ENCODE measurements at places on chromosomes 13 and 19.

- DNase-seq = no peak
Observed at GRCh38 chr19:13401388-13401787, 104.9 kb downstream of the CACNA1A start.

DNA sequence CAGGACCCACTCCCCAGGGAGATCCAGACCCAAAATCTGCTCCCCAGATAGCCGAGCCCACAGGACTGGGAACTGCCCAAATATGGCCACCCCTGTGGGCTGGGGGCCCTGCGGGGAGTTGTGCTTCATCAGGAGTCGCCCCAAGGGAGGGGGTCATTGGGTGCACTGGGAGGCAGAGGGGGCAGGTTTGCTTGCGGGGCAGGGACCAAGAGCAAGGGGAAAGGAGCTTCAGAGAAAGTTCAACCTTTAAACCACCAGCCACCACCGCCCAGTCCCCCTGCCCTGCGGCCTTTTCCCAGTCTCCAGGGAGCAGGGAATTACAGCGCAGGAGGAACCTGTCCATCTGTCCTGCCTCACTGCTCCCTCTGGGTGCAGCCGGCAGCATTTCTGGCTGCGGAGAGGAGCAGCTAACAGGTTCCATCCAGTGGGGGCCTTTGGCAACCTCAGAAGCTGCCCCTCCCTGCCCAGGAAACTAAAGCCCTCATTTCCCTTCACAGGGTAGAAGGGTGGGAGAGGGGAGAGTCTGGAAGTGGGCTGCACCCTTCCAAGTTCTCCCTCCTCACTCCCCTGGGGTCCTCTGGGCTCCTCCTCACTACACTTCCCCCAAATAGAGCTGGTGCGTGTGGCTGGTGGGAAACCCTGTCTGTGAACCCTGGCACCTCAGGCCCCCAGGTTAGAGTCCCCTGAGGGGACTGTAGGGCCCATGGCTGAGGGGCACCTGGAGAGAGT lies 13.8 kb upstream of the ASF1B start:
- no peak for DNase-seq

GRCh38 chr19:16036397-16036925 lies 39.8 kb upstream of the TPM4 start:
- no peak for DNase-seq

- no peak for DNase-seq
Observed at GRCh38 chr13:27461940-27462584, 11.7 kb upstream of the MTIF3 start.

- DNase-seq = no peak
Observed at GRCh38 chr19:36030264-36031148, 2.2 kb downstream of the CLIP3 start.

- no peak for DNase-seq
Observed at GRCh38 chr19:29635963-29636362, 29.3 kb upstream of the PLEKHF1 start.

DNA sequence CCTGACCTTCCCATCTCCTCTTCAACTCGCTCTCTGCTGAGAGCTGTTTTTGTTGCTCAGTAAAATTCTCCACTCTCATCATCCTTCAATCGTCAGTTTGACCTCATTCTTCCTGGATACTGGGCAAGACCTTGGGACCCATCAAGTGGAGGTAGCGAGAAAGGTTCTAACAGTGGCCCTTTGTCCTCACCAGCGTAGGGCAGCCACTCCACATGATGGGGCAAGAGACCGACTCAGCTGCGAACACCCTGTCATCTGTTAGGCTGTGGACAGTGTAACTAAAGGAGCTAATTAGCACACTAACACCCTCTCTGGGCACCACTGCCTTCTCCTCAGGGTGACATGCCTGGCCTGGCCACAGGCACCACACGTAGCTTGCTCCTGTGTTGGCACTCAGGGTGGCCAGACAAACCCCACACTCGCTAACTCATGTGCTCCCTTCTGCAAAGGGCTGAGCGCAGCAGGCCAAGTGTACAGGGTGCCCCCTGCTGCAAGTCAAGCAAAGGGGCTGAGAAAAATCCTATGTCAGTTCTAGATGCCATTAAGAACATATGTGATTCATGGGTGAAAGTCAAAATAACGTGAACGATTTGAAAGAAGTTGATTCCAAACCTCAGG lies 1216.0 kb downstream of the SLITRK5 start:
- no peak for DNase-seq

GRCh38 chr19:3137119-3137518 lies 1.3 kb downstream of the GNA15 start:
- no peak for DNase-seq

- no peak for DNase-seq
Observed at GRCh38 chr13:75372517-75372916, 109.5 kb downstream of the TBC1D4 start.

DNA sequence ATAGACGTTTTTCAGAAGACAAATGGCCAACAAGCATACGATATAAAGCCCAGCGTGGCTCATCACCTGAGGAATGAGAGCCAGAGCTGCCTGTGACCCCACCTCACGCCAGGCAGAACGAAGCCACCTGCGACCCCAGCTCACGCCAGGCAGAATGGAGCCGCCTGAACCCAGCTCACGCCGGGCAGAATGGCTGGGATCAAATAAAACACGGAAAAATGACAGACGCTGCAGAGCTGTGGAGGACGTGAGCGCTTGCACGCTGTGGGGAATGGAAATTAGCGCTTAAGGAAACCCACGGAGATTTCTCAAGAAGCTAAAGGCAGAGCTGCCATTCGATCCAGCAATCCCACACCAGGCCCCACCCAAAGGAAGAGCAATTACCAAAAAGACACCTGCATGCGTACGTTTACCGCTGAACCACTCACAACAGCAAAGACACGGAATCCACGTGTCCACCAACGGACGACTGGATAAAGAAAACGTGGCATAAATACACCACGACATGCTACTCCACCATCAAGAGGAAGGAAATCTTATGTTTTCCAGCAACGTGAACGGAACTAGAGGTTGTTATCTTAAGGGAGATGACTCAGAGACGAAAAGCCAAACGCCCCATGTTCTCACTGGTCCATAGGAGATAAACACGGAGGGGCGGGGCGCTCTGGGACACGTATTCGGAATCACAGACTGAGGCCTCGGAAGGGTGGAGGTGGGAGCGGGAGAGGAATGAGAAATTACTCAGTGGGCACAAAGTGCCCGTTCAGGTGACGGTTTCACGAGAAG lies 30.7 kb upstream of the C13orf46 start:
- DNase-seq = no peak

DNA sequence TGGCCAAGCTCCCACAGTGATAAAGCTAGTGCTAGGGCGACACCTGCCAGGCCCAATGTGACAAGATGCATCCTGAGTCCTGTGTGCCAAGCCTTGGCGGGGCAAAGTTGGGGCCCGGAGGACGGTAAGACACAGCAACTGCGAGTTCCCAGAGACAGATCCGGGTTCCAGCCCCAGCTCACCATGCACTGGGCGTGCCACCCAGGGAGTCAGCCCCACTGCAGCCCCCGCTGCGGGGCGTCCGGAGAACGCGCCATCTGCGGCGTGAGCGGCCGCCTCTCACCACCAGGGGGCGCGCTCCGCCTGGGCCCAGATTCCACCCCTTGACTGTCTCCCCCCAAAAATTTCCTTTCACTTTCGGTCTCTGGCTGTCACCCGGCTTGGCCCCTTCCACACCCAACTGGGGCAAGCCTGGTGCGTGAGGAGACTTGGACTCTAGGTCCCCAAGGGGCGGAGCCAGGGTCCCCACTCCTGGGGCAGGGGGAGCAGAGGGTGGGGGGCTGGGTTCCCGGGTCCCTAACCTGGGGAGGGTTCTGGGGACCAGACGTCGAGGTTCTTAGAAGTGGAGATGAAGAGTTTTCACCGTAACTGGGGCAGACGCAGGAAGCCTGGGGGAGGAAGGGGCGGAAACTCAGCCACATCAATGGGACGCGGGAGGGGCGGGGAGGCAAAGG lies at the start of gene FLT3LG:
Gene FLT3LG, plus strand, starts transcription at position 348 of the 674 bp plus-strand sequence. CDS start 425 bp downstream, outside the sequence.
- peak; percentile 57 for DNase-seq

DNA sequence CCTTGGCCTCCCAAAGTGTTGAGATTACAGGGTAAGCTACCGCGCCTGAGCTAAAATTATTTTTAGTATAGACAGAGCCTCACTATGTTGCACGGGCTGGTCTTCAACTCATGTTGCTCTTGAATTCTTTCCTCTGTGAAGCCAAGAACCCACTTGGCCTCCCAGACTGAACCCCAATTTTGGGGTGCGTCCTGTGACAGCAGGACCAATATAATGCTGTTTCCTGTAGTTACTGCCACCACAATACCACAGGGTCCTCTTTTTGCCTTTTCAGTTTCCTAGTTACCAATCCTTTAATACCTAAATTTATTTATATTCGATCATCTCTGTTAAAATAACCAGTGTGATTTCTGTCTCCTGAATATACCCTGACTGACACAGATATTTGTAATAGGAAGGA lies 32.9 kb downstream of the TSKS start:
- no peak for DNase-seq

DNA sequence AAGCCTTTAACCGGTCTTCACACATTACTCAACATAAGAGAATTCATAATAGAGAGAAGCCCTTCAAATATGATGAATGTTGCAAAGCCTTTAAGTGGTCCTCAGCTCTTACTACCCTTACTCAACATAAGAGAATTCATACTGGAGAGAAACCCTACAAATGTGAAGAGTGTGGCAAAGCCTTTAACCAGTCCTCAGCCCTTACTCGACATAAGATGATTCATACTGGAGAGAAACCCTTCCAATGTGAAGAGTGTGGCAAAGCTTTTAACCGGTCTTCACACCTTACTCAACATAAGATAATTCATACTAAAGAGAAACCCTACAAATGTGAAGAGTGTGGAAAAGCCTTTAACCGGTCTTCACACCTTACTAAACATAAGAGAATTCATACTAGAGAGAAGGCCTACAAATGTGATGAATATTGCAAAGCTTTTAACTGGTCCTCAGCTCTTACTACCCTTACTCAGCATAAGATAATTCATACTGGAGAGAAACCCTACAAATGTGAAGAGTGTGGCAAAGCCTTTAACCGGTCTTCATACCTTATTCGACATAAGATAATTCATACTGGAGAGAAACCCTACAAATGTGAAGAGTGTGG lies 36.4 kb downstream of the ZNF257 start:
- DNase-seq = no peak

DNA sequence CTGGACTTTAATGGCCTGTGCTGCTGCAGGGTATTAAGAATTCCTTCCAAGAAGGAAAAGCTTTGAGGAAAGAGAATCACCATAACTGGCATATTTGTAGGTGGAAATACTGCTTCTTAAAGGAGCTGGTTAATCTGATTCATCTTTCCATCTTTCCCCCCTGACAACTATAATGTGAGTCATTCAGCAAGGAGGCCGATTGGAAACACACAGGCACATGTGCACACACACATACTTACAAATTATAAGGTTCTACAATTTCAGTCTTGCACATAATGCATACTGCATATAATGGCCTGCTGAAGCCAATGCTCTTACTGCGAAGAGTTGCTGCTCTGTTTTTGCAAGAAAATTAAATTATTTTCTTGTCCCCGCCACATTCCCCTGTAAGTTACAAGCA lies 78.8 kb upstream of the TPP2 start:
- no peak for DNase-seq

GRCh38 chr13:37484056-37484455 lies 114.5 kb downstream of the POSTN start:
- DNase-seq = no peak

GRCh38 chr13:28338742-28339141 lies 156.2 kb downstream of the FLT1 start:
- DNase-seq = no peak

DNA sequence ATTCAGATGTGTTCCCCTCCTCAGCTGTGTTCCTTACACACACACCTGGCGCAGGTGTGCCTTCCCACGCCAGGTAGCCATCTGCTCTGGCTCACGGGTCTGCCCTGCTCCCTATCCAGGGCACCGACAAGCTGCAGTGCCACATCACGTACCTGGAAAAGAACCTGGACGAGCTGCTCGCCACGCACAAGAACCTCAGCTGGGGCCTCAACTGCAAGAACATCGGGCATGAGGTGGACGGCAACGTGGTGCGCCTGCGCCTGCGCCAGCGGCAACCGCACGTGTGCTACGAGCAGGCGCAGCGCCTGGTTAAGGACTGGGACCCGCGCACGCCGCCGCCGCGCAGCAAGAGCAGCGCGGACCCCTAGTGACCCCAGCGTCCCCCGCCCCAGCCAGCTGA lies 26.5 kb upstream of the CASP14 start:
- DNase-seq = no peak

DNA sequence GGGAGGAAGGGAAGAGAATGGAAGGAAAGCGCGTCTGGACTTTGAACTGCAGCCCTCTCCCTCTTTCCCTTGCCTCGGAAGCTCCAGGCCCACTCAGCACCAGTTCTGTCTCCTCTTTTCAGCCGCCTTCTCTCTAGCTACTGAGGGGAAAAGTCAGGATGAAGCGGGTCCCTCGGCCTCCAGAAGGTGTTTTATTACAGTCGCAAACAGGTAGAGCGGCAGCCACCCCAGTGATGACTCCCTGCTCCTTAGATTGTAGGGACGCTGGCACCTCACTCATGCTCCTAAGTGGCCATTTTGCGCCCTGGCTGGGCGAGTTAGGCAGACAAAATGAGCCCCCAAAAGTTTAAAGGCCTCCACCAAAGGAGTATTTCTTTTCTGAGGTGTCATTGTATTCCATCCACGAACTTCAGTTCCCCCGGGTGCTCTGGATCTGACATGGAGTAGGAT lies 954 bp upstream of the STK24 start:
- no peak for DNase-seq

DNA sequence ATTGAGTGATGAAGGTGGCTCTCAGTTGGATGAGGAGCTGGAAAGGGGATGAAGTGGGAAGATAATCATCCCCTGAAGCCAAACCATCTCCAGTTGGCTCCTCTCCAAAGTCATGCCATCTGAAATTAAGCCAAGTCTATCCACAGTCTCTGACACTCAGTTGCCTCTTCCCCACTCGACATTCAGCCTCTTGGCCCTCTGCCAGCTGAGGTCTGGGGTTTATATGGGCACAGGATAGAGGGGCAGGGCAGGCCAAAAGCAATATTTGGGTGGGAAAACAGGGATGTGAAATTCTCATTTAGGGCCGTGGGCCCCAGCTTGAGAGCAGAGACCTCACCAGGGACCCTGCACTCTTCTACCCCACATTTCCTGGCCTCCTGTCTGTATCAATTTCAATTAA lies 85.9 kb downstream of the SLITRK1 start:
- no peak for DNase-seq

- DNase-seq = no peak
Observed at GRCh38 chr19:48989701-48990291, 3.3 kb downstream of the GYS1 start.

DNA sequence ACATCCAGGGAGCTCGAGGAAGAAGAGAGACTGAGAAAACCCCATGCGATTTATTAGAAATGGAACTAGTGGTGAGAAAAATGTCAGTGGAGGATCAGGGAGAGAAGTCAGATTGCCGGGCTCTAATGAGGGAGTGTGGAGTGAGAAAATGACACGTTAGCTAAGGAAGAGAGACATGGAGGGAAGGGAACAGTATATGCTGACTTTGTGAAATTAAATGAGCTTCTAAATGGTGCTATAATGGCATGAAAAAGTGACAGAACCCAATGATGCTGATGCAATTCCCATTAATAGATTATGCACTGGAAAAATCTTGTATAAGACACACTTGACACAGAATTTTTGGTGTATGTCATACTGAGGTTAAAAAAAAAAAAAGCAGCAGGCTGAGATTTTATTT lies 112.6 kb downstream of the HSPH1 start:
- DNase-seq = no peak

All from NCI-H774 (cell line).